ENCODE measurements at places on chromosomes 2 and 18. TPM values are rescaled to one million over a fixed set of nuclear protein-coding genes. Genes with fewer than 3 reads are reported as not detected.

GRCh38 chr18:11279461-11279860 is 130.1 kb upstream of the PIEZO2 start:
- no peak for DNase-seq

DNA sequence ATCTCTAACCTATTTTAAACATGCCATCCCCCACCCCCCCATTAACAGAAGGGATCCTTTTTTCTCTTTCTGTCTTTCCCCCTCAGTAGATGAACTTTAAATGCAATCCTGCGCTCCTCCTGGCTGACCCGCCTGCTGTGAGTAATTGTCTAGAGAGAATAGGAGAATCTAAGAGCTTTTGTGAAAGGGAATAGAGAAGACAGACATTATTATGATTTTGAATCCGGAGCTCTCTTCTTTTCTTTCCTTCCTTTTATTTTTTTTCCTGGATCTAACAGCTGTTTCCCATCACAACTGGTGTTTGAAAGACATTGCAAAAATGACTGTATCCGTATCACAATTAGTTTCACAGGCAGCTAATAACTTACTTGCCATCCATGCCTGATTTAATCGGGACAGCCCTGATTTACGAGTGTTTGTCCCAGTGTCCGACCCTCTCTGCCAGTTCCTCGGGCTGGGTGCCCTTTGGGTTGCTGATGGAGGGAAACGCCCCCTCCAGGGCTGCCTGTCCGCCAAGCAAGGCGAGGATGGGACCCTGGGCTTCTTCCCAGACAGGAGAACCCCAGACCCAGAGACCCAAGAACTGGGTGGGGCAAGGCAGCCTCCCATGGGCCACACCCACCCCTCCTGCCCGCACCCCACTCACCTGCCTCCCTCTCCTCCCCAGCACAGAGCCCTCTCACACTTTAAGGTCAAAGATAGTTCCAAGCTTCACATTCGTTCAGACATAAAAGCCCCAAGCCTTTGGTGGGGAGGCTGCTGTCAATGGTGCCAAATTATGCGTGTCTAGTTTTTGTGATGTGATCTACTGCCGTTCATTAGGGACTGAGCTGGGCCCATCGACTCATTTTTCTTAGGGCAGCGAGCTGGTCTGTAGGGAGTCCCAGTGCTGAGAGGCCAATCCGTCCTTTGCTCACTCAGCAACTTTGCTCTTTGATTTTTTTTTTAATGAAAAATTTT is 231.7 kb downstream of the ZNF516 start:
- DNase-seq = no peak

The DSEL gene
- 1.5 TPM for total RNA-seq

The LRRC30 gene
- total RNA-seq = not detected

GRCh38 chr18:75167137-75167536 is 41.8 kb downstream of the PTGR3 start:
- DNase-seq = no peak

The MC5R gene
- total RNA-seq = not detected

GRCh38 chr2:207873794-207874193 is 104.1 kb upstream of the FZD5 start:
- no peak for DNase-seq

- DNase-seq = no peak
Measured at GRCh38 chr2:200222791-200223190, 83.7 kb upstream of the SPATS2L start.

GRCh38 chr2:132448771-132449170 is 32.2 kb downstream of the GPR39 start:
- no peak for DNase-seq

GRCh38 chr18:31659576-31660177 is 24.7 kb downstream of the B4GALT6 start:
- no peak for DNase-seq

DNA sequence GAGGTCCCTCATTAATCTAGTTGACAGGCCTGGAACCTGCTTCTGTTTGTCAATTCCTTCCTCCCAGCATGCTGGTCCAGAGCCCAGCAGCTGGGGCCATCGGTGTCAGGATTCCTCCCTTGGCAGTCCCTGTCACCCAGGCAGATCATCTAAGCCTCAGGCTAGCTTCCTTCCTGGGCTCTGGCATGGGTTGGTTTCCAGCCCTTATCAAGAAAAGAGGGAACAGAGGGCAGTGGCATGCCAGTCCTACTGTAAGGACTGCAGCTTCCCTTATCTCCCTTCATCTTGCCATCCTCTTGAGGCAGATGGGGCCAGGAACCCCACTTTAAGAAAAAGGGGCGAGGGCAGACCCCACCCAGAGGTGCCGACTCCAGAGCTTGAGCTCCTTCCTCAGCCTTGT is 10.9 kb upstream of the KCNK3 start:
- no peak for DNase-seq

The LIMS2 gene
- total RNA-seq = 9.6 TPM

- DNase-seq = no peak
Measured at GRCh38 chr2:110872521-110872920, 140.1 kb downstream of the ACOXL start.

GRCh38 chr2:234436482-234436837 is 60.4 kb downstream of the ARL4C start:
- DNase-seq = no peak

- DNase-seq = no peak
Measured at GRCh38 chr2:216362730-216363129, 9.6 kb downstream of the MARCHF4 start.

DNA sequence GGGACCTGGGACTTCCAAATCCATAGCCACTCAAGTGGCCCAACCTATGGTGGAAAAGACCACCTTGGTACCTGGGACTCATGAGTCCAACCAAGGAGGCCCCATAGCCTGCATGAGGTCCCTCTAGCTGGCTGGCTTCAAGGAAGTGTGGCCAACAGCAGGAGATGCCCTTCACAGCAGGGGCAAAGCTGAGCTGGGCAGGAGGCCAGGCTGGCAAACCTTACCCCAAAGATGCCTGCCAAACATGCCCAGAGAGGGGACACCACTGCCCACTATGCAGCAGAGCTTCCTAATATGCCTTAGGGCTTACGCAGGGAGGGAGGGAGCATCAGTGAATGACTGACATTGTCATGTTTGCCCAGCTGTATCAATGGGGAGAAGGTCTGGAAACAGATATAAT is 188.0 kb upstream of the GLI2 start:
- DNase-seq = no peak

DNA sequence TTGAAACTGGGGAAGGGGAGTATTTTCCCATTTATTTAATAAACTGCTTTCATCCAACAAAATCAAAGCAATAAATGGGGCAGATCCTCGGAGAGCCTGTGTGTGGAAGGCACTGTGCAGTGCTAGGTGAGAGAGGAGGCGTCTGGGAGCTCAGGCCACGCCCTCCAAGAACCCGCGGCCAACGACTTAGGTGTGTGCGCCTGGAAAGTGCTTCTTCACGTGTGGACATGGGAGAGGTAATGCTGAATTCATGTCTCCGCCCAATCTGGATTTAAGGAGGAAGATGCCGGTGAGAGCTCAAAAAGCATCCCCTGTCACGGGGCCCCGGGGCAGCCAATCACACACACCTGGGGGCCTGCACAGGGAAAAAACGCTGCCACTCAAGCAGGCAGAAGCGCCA is 77.4 kb downstream of the HDAC4 start:
- no peak for DNase-seq

The ARHGEF4 gene
- total RNA-seq = 4.6 TPM

The TACR1 gene
- not detected for total RNA-seq

The DPP4 gene
- total RNA-seq = 36.9 TPM

- DNase-seq = no peak
Measured at GRCh38 chr2:236081171-236081570, 87.0 kb downstream of the GBX2 start.

The CRYBA2 gene
- not detected for total RNA-seq

The ADGRF3 gene
- 2.7 TPM for total RNA-seq

- DNase-seq = no peak
Measured at GRCh38 chr18:8469544-8470130, 139.6 kb upstream of the RAB12 start.

- no peak for DNase-seq
Measured at GRCh38 chr2:220779931-220780330, 792.2 kb downstream of the EPHA4 start.

DNA sequence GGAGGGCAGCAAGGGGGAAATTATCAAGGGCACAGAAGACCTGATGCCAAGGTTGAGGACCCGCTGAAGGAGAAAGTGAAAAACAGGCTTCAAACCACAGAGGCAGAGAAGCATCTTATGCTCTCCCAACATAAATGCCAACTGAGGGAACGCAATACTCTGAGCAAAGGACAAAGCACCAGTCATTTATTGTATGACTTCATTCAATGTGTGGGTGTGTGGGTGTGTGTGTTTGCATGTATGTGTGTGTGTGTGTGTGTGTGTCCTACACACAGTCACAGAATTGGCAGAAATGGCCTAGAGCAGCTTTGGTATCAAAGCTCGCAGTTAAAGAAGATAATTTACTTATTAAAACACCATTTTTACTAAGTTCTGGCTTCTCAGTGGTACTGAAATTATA is 51.4 kb downstream of the UXS1 start:
- DNase-seq = no peak
